ENCODE measurements at places on chromosomes 11 and 22. TPM values are rescaled to one million over a fixed set of nuclear protein-coding genes. Genes with fewer than 3 reads are reported as not detected.

USP2 gene
- total RNA-seq, result 0.18 TPM

IGLL1 gene
- not detected for total RNA-seq

APOBEC3A gene
- total RNA-seq, result not detected

LIPT2 gene
- total RNA-seq, result 2.2 TPM

SCGB1A1 gene
- total RNA-seq, result not detected

CEP57 gene
- 30.5 TPM for total RNA-seq

STK33 gene
- 2.3 TPM for total RNA-seq

CARD16 gene
- 7.9 TPM for total RNA-seq

TRIM49 gene
- not detected for total RNA-seq

MAPK12 gene
- total RNA-seq, result 35.6 TPM

MISFA gene
- 1.1 TPM for total RNA-seq

CREB3L1 gene
- total RNA-seq, result 10.0 TPM

HORMAD2 gene
- total RNA-seq, result not detected

SCUBE2 gene
- 0.72 TPM for total RNA-seq

TBX10 gene
- total RNA-seq, result not detected

- H3K27ac ChIP-seq, result no peak overlapping the region
- no peak for DNase-seq
- peaks cover 5% of the 10 kb centered on the region for H3K4me1 ChIP-seq
- H3K36me3 ChIP-seq, result no peaks in the 10 kb centered on the region
- no peaks in the 10 kb centered on the region for H3K27me3 ChIP-seq
Measured at GRCh38 chr11:66143264-66143566, 73.1 kb downstream of the PACS1 start.

GRCh38 chr11:115497303-115497702 is 6.9 kb downstream of the CADM1 start:
- H3K27ac ChIP-seq, result no peak overlapping the region
- no peak for DNase-seq
- H3K36me3 ChIP-seq, result no peaks in the 10 kb centered on the region
- H3K27me3 ChIP-seq, result no peaks in the 10 kb centered on the region

GRCh38 chr22:29193021-29193420 is 12.7 kb upstream of the EMID1 start:
- H3K4me3 ChIP-seq, result no peak overlapping the region
- DNase-seq, result no peak
- peaks cover 11% of the 10 kb centered on the region for H3K27me3 ChIP-seq
- H3K4me1 ChIP-seq, result no peaks in the 10 kb centered on the region
- no peak overlapping the region for H3K27ac ChIP-seq

GRCh38 chr11:44944181-44944852 is 6.4 kb downstream of the TP53I11 start:
- H3K36me3 ChIP-seq, result peaks cover 29% of the 10 kb centered on the region
- H3K27me3 ChIP-seq, result no peaks in the 10 kb centered on the region
- peak; percentile 10 for DNase-seq
- no peak overlapping the region for H3K27ac ChIP-seq
- H3K4me1 ChIP-seq, result peaks cover 2% of the 10 kb centered on the region
- H3K4me3 ChIP-seq, result no peak overlapping the region

GRCh38 chr11:43789700-43790443 is 90.8 kb upstream of the ALKBH3 start:
- H3K36me3 ChIP-seq, result 0 out of 2 replicates have a peak, but pooled peaks cover 1% of the 10 kb centered on the region
- peaks cover 8% of the 10 kb centered on the region for H3K4me1 ChIP-seq
- peak; percentile 70 for DNase-seq
- H3K27me3 ChIP-seq, result no peaks in the 10 kb centered on the region

- no peaks in the 10 kb centered on the region for H3K27me3 ChIP-seq
- no peaks in the 10 kb centered on the region for H3K36me3 ChIP-seq
- no peak overlapping the region for H3K4me3 ChIP-seq
Measured at GRCh38 chr11:353179-353873, 16.0 kb upstream of the B4GALNT4 start.

- H3K4me3 ChIP-seq, result peak within 1 kb of the TSS; percentile 34
- peaks cover 6% of the 10 kb centered on the region for H3K4me1 ChIP-seq
- DNase-seq, result no peak
Measured at GRCh38 chr11:64299847-64300648, at the start of gene CATSPERZ. TSS of gene CATSPERZ (plus strand) at chr11:64300358. CDS start at chr11:64300411, 53 bp downstream.

GRCh38 chr22:34036931-34037330 is 116.7 kb upstream of the LARGE1 start:
- no peaks in the 10 kb centered on the region for H3K4me1 ChIP-seq
- H3K4me3 ChIP-seq, result no peak overlapping the region
- H3K27me3 ChIP-seq, result no peaks in the 10 kb centered on the region
- no peaks in the 10 kb centered on the region for H3K36me3 ChIP-seq
- DNase-seq, result no peak

GRCh38 chr11:12815931-12816494 is 141.8 kb downstream of the TEAD1 start:
- H3K27ac ChIP-seq, result 0 out of 2 replicates have a peak overlapping the region, but pooled peaks have one; percentile 8
- no peaks in the 10 kb centered on the region for H3K36me3 ChIP-seq
- peaks cover 36% of the 10 kb centered on the region for H3K4me1 ChIP-seq
- H3K27me3 ChIP-seq, result no peaks in the 10 kb centered on the region

DNA sequence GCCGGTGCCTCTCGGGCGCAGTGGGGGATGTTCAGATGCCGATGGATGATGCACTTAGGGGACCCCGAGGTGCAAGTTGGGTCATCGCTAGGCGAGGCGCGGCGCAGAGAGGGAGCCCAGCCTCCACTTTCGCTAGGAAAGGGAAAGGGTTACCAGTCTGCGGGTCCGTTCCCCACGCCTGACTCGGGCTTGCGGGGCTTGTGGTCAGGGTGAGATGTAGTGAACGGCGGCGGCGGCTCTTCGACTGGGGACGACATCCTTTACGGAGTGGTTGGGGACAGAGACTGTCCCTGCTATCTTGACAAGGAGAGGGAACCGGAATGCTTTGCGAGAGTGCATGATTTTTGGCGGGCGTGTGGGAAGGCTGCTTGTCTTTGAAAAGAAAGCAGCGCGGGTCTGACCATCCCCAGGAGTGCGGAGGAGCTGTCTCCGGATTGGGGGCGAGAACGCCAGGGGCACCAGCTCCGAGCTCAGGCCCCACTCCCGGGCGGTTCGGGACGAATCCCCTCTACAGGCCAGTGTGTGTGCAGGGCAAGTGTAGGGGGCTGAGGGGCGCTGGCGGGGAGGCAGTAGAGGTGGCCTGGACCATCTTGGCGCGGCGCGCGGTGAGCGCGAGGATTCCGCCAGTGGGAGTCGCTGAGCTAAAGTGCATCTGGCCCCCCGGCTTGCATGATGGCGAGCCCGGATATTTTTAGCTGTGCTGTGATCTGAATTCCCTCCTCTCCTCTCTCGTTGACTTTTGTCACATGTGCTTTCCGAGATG is 1.1 kb downstream of the FAT3 start:
- H3K36me3 ChIP-seq, result no peaks in the 10 kb centered on the region
- H3K4me3 ChIP-seq, result peak overlapping the region; percentile 47
- H3K27me3 ChIP-seq, result peaks cover 55% of the 10 kb centered on the region
- no peak overlapping the region for H3K27ac ChIP-seq
- peaks cover 1% of the 10 kb centered on the region for H3K4me1 ChIP-seq
- no peak for DNase-seq

DNA sequence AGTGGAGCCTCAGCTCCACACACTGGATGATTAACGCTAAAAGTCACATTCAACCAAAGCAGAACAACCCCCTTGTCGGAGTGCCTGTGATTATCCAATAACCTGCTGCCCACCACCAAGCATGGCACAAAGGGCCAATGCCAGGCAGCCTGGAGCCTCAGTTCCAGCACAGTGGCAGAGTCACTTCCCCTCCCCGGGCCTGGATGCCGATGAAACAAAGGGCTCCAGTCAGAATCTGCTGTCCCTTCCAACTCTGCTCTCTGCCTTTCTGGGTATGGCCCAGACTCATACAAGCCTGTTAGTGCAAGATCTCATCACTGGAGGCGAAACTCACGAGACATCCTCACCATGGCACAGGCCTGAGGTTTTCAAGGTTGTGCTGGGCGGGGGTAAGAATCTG is 52.1 kb downstream of the CLTCL1 start:
- H3K4me1 ChIP-seq, result no peaks in the 10 kb centered on the region
- H3K27ac ChIP-seq, result no peak overlapping the region
- no peaks in the 10 kb centered on the region for H3K27me3 ChIP-seq
- no peak overlapping the region for H3K4me3 ChIP-seq
- no peak for DNase-seq
- H3K36me3 ChIP-seq, result peaks cover 8% of the 10 kb centered on the region

DNA sequence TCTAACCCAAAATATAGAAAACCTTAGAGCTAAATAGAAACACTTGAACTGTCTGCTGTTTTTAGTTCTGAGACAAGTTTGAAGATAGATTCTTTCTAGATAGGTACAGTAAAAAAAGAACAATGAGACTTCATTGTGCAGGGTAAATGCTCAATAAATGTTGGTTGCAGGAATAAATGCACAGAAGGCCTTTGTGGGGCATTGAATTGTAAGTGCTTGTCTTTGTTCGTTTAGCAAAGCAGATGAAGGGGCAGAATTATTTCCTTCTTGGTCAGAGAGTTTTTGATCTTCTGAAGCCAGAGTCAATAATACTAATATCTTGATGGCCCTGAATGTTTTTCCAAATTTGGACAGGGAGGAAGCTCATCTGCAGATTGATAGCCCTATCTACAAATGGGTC is 340.4 kb downstream of the OPCML start:
- H3K27me3 ChIP-seq, result no peaks in the 10 kb centered on the region
- no peaks in the 10 kb centered on the region for H3K36me3 ChIP-seq
- no peak overlapping the region for H3K4me3 ChIP-seq
- no peak for DNase-seq
- H3K27ac ChIP-seq, result no peak overlapping the region

- no peaks in the 10 kb centered on the region for H3K36me3 ChIP-seq
- DNase-seq, result no peak
- no peak overlapping the region for H3K27ac ChIP-seq
- H3K4me1 ChIP-seq, result no peaks in the 10 kb centered on the region
- no peaks in the 10 kb centered on the region for H3K27me3 ChIP-seq
Measured at GRCh38 chr11:20881328-20882079, 212.1 kb downstream of the NELL1 start.

DNA sequence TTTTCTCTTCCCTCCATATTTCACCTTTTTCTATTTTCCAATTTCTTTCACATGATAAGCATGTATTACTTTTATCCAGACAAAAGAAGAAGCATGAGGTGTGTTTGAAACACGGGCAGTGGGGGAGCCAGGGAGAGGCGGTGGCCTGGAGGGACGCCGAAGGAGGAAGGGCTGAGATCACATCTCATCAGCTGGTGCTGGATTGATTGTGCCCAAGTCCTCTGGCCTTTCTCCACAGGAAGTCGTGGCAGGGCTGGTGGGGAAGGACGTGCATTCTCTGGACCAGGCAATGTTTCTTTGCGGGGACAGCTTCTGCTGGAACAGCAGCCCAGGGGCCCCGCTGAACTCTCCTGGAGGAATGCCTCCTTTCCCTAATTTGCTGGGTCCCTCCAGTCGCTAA is 82.9 kb downstream of the MIAT start:
- H3K36me3 ChIP-seq, result no peaks in the 10 kb centered on the region
- H3K27ac ChIP-seq, result no peak overlapping the region
- no peaks in the 10 kb centered on the region for H3K27me3 ChIP-seq
- no peaks in the 10 kb centered on the region for H3K4me1 ChIP-seq
- DNase-seq, result no peak
- no peak overlapping the region for H3K4me3 ChIP-seq

GRCh38 chr11:61152816-61153592 is 8.2 kb downstream of the VPS37C start:
- peaks cover 30% of the 10 kb centered on the region for H3K4me1 ChIP-seq
- H3K27ac ChIP-seq, result peak overlapping the region; percentile 83
- no peaks in the 10 kb centered on the region for H3K36me3 ChIP-seq

DNA sequence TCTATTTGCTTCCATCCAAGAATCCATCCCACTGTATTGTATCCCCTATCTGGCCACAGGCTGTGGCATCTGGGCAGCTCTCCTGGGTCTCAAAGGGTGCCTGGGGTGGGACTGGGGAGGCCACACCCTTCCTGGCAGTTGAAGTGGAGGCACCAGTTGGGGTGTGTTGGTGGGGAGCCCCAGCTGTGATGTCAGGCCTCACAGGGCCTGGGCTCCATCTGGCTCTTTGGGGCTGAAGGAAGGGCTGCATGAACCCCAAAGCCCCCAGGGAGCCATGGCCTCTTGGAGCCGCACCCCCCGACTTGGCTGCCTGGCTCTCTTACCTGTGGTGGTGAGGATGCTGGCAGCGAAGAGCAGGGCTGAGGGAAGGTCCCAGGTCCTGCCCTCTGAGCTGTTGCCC is 469 bp downstream of the KCNK7 start:
- no peak overlapping the region for H3K27ac ChIP-seq
- no peaks in the 10 kb centered on the region for H3K27me3 ChIP-seq
- H3K36me3 ChIP-seq, result peaks cover 31% of the 10 kb centered on the region
- no peak for DNase-seq
- H3K4me1 ChIP-seq, result no peaks in the 10 kb centered on the region

DNA sequence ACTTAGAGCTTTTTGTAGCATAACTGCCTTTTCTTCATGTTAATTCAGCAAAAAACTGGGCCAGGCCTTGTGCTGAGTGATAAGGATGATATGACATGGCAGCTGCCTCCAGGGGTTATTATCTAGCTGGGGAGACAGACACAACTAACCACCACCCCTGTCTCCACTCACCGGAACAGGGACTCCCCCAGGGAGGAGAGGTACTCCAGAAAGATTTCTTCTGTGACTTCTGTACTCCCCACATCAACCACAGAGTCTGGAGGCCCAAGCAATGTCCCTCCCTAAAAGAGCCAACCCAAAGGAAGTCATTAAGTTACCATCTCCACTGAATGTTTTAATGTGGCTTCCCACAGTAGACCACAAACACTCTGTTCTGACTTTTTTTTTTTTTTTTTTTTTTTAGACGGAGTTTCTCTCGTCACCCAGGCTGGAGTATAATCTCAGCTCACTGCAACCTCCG is 14.3 kb upstream of the PMM1 start:
- no peak for DNase-seq
- no peaks in the 10 kb centered on the region for H3K4me1 ChIP-seq
- H3K36me3 ChIP-seq, result peaks cover 54% of the 10 kb centered on the region
- no peaks in the 10 kb centered on the region for H3K27me3 ChIP-seq
